NCI-H1436 (cell line): ENCODE measurements at places on chromosomes 16 and 17.

DNA sequence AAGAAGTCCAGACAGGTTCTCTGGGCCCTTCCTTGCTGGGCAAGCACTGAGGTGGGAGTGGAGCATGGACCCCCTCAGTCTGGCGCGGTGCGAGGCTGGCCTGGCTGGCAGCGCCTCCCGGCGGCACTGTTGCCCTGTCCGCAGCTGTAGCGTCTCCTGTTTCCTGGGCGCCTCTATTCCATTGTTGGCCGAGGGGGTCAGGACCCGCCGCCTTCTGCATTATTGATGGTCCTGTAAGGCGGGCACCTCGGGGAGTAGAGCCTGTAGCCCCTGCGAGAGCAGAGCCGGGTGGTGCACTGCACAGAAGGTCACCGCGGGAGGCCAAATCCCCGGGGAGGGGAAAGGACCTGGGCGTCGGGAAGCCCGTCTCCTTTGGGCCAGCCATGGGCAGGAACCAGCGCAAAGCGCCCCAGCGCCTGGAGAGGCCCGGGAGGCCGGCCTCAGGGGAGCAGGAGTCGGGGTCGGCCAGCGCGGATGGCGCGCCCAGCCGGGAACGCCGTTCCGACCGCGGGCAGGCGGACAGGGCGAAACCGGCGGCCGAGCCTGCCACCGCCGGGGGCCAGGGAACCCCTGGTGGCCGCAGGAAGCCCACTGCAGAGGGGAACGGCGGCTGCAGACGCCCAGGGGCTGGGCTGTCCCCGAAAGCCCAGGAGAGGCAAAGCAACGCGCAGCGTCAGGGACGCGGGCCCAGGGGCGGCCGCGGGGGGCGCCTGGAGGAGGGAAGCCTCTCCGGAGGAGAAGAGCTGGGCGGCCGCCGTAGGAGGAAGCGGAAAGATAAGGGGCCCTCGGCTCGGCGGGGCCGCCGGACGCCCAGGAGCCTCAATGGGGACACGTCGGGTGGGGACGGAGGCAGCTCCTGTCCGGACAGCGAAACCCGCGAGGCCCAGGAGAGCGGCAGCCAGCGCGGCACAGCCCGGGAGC is at the start of gene MYO15B:
Gene MYO15B (plus strand): TSS at position 126 of the 921 bp plus-strand sequence. CDS start 258 bp downstream, at position 384.
- DNase-seq = peak; percentile 61

DNA sequence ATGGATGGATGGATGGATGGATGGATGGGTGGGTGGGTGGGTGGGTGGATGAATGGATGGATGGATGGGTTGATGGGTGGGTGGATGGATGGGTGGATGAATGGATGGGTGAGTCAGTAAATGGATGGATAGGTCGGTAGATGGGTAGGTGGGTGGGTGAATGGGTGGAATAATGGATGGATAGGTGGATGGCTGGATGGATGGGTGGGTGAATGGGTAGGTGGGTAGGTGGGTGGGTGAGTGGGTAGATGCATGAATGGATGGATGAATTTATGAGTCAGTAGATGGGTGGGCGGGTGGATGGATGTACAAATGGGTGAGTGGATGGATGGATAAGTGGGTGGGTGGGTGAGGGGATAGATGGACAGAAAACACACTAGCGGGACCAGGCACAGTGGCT is 4.9 kb downstream of the ZG16B start:
- no peak for DNase-seq

DNA sequence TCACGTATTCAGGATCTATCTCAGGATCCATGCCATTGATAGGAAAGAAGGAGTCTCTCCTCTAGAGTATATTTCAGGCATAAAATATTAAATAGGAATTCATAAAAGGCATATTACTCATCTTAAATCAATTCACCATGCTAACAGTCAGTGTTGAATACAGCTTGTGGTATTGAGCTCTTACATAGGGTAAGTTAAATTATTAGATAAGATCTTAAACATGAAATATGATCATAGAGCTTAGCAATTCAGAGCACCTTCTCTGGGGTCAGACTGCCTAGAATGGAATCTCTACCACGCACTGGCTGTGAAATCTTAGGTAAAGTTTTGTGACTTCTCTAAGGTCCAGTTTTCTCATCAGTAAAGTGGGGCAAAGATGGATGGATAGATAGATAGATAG is 20.7 kb downstream of the MARCHF10 start:
- no peak for DNase-seq

GRCh38 chr17:61018938-61019337 is 341.3 kb downstream of the BCAS3 start:
- DNase-seq = no peak

GRCh38 chr16:58419241-58419990 is 27.1 kb downstream of the GINS3 start:
- DNase-seq = no peak

- DNase-seq = no peak
These were observed 110.3 kb downstream of the C16orf95 start for GRCh38 chr16:87206646-87207451.

GRCh38 chr17:52136166-52136565 is 22.3 kb downstream of the CA10 start:
- no peak for DNase-seq

GRCh38 chr16:12330946-12331345 is 354.4 kb downstream of the SNX29 start:
- no peak for DNase-seq

GRCh38 chr17:63698886-63699637 is 863 bp downstream of the LIMD2 start:
- peak; percentile 62 for DNase-seq
